ENCODE measurements at places on chromosomes 2 and 18. TPM values are rescaled to one million over a fixed set of nuclear protein-coding genes. Genes with fewer than 3 reads are reported as not detected.

DNA sequence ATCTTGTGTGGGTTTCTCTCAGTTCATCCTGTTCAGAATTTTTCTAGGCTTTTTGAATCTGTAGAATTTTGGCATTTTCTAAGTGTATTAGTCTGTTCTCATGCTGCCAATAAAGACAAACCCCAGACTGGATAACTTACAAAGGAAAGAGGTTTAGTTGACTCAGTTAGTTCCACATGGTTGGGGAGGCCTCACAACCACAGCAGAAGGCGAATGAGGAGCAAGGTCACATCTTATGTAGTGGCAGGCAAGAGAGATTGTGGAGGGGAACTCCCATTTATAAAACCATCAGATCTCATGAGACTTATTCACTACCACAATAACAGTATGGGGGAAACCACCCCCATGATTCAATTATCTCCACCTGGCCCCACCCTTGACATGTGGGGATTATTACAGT lies 199.2 kb downstream of the ST6GAL2 start:
- DNase-seq, result no peak

- no peak for DNase-seq
These were observed 21.0 kb downstream of the SEMA4F start for GRCh38 chr2:74675090-74675489.

- no peak for DNase-seq
These were observed 148.1 kb downstream of the DYSF start for GRCh38 chr2:71601136-71602114.

- no peak for DNase-seq
These were observed 33.3 kb downstream of the RPIA start for GRCh38 chr2:88724643-88725332.

DNA sequence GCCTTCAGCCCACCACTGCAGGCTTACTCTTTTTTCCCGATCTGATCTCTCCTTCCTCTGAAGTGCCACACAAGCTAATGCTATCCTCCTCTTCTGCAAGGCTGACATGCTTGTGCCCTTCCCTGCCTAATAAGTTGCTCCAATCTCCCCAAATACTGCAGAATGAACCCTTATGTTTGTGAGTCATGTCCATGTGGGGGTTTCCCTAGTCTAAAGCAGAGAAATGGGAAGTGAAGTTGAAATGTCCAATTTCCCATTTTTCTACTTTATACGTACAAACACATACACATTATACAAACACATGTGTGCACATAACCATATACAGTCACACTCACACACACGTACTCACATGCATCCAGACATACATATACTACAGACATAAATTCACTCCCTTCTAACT lies 288.1 kb upstream of the CELF4 start:
- DNase-seq, result no peak

DNA sequence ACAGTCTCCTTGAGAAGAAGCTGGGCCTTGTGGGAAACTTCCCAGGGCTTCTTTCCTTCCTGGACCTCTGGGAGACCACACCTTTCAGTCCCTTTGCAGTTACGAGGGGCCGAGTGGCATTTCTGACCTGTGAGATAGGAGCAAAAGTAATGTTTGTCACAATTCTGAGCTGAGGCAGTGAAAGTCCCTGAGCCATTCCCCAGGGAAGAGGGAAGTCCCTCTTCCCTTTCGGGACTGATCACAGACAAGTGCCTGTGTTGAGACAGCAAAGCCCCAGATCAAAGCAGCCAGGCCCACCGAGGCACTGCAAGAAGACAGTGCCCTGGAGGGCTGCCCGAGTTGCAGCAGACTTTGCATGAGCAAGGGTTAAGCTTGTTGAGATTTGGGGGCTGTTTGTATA lies 41.9 kb downstream of the RHOB start:
- no peak for DNase-seq

- no peak for DNase-seq
These were observed 58.9 kb downstream of the MTX2 start for GRCh38 chr2:176328149-176328548.

- no peak for DNase-seq
These were observed 137.7 kb downstream of the IRS1 start for GRCh38 chr2:226661789-226662545.

- DNase-seq, result no peak
These were observed 126.7 kb downstream of the DDX1 start for GRCh38 chr2:15718103-15718943.

- DNase-seq, result no peak
These were observed 163.3 kb upstream of the STK17B start for GRCh38 chr2:196334710-196335109.

- no peak for DNase-seq
These were observed 1.4 kb upstream of the ACVR2A start for GRCh38 chr2:147843391-147843863.

- DNase-seq, result peak; percentile 3
These were observed 766 bp downstream of the MFF start for GRCh38 chr2:227325839-227326195.

DNA sequence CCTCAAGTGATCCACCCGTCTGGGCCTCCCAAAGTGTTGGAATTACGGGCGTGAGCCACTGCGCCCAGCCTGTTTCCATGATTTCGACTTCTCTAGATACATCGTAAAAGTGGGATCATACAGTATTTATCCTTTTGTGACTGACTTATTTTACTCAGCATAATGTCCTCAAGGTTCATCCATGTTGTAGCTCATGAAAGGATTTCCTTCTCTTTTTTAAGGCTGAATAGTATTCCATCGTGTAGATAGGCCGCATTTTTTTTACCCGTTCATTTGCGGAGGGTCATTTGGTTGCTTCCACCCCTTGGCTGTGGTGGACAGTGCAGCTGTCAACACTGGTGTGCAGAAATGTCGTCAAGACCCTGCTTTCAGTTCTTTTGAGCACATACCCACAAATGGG lies 48.8 kb upstream of the SMAD7 start:
- DNase-seq, result no peak

DNA sequence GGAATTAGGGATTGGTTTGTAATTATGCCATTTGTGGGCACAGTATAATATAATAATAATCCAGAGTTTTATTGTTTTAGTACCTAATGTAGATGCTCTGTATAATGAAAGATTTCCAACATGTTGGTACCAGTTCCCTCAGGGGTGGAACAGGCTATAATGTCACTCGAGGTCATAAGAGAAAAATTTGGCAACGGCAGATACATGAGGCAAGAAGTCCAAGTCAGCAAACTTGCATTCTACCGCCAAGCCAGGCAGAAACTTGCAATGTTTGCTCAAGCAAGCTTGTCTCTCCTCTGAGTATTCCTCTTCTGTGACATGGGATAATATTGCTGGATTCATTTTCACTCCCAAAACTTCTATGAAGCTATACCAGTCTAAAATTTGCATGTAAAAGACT lies 520.0 kb upstream of the SALL3 start:
- DNase-seq, result no peak

DNA sequence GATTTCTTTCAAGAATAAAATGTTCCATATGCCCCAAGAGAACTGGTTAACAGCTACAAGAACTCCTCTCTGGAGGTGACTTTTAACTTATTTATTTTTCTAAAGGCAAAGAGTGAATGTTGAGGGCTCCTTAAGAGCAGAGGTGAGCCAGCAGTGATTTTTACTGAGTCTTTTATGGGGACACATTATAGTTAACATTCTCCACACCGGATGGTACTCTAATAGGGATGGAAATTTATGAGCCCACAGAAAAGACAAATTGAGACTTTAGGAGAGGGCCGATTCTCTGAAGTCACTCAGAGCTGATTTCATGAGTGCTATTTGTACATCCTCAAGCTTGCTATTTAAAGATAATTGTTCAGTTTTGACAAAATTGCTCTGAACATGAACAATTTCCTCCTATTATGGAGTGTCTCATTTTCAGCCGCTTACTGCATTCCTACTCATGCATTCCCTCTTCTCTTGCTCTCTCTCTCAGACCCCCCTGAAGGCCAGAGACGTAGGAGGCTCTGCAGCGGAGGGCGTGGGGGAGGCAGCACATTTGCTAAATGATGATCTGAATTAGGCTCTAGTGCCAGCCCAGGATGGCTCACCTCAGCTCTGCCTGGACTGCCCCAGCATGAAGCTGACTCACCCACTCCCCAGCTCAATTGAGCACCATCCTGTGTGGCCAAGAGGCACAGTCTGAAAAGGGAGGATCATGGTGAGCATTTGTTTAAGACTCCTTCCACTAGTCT lies 5.9 kb upstream of the RPL37A start:
- no peak for DNase-seq

DNA sequence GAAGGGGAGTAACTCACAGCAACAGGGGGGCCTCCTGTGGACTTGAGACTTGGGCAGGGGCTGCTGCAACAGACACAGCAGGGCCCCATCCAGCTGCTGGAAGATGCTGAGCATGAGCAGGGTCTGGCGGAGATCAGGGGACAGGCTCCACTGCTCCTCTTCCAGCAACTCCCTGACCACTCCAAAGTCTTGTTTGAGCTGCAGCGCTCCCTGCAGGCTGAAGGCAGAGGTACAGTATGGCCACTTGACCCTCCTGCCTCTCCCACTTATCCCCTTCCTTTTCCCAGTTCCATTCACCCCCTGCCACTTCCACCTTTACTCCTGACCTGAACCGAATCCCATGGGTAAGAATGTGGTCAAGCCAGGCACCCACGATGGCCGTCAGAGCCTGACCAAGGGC lies 2.4 kb upstream of the MRPL53 start:
- no peak for DNase-seq

- DNase-seq, result no peak
These were observed 17.2 kb downstream of the EPHA4 start for GRCh38 chr2:221554769-221555493.

GRCh38 chr2:170377500-170378207 lies 199.7 kb downstream of the MYO3B start:
- no peak for DNase-seq

DNA sequence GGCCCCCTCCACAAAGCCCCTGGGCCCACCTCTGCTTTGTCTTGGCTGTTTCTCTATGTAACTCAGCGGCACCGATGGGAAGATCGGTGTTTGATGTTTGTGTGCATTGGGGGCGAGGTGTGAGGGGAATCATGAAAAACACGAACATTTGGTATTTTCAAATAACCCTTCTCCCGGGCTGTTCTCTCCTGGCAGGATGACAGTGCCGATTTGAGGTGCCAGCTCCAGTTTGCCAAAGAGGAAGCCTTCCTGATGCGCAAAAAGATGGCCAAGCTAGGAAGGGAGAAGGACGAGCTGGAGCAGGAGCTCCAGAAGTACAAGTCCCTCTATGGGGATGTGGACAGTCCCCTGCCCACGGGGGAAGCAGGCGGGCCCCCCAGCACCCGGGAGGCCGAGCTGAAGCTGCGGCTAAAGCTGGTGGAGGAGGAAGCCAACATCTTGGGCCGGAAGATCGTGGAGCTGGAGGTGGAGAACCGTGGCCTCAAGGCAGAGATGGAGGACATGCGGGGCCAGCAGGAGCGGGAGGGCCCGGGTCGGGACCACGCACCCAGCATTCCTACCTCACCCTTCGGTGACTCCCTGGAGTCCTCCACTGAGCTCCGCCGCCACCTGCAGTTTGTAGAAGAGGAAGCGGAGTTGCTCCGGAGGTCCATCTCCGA lies 78.1 kb downstream of the MTCL1 start:
- DNase-seq, result no peak

GRCh38 chr18:26630596-26630995 lies 82.2 kb upstream of the KCTD1 start:
- no peak for DNase-seq

DNA sequence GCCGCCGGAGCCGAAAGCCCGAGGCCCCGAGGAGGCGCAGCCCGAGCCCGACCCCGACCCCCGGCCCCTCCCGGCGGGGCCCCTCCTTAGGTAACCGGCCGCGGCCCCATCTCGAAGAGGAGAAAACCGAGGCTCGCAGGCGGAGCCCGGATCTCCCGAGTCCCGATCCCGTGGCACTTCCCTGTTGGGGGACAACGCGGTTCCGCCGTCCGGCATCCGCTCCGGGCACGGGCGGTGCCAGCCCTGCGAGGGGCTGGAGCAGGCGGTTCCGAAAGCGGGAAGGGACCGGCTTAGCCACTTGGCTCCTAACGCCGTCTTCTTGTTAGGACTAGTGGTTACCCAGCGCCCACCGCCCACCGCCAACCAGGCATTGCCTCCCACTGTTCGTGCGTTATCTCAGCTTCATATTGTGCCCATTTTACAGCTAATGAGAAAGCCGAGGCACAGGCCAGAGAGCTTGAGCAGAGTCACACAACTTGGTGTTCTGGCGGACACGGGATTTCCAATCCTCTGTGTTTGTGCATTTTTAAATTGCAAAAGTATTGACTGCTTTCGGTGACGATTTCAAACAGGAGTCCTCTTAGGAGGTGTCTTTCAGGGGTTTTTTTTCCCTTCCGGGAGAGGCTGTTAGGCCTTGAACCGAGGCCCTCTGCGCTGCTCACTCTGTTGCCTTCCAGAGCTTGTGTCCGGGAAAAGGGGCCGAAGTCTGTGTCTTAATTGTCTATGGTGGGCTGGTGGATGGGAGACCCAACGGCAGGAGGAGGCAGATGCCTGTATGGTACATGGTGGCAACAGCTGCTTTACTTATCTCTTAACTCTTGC lies 562 bp downstream of the CENPA start:
- DNase-seq, result no peak

GRCh38 chr2:88190808-88191721 lies 20.9 kb downstream of the THNSL2 start:
- peak; percentile 11 for DNase-seq

GRCh38 chr2:219087848-219088247 lies 27.1 kb upstream of the IHH start:
- DNase-seq, result no peak

DNA sequence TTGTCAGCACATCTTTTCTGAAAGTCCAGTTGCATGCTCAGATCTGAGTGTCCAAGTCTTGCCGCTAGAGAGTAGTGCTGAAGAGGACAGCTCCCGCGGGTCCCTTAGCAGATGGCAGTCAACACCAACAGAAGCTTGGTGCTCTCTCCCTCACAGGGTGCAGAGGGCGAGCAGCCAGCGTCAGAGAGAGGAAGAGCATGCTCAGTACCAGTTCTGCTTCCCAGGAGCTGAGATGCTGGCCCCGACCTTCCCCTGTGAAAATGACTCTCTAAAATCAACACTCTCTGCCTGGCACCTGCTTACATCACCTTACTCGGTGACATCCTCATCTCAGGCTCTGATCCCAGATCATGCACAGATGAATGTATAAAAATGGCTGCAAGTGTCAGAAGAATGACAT lies 86.0 kb upstream of the TWIST2 start:
- no peak for DNase-seq

- peak; percentile 57 for DNase-seq
These were observed 31.4 kb upstream of the KCMF1 start for GRCh38 chr2:84939426-84940087.

GRCh38 chr2:128756365-128756717 lies 437.7 kb upstream of the HS6ST1 start:
- no peak for DNase-seq

Gene HOXD8
- total RNA-seq, result not detected

Gene INO80D
- 20.7 TPM for total RNA-seq

Gene TXNDC2
- total RNA-seq, result not detected

Gene ZFP36L2
- total RNA-seq, result 98.6 TPM

Gene SMYD1
- total RNA-seq, result not detected

Gene LRATD1
- total RNA-seq, result not detected

Gene PROKR1
- 0.09 TPM for total RNA-seq

Gene IL1RL1
- total RNA-seq, result 0.35 TPM

Gene GALM
- total RNA-seq, result 107 TPM

Gene RGPD4
- total RNA-seq, result 0.72 TPM

Gene STEAP3
- 0.11 TPM for total RNA-seq
